ENCODE measurements at places on chromosomes 1 and 21. TPM values are rescaled to one million over a fixed set of nuclear protein-coding genes. Genes with fewer than 3 reads are reported as not detected.

LIN9 gene
- total RNA-seq: 11.3 TPM

BCAR3 gene
- total RNA-seq: 14.5 TPM

FAM151A gene
- not detected for total RNA-seq

SLC44A3 gene
- total RNA-seq: 5.6 TPM

JAM2 gene
- total RNA-seq: 55.3 TPM

GUCA2A gene
- not detected for total RNA-seq

CA6 gene
- total RNA-seq: not detected

IVL gene
- 0.44 TPM for total RNA-seq

PLA2G2C gene
- not detected for total RNA-seq

IGSF9 gene
- total RNA-seq: 63.3 TPM

SYT2 gene
- 3.6 TPM for total RNA-seq

SLC26A9 gene
- total RNA-seq: not detected

NCF2 gene
- 8.9 TPM for total RNA-seq

RGS2 gene
- 67.5 TPM for total RNA-seq

RFX5 gene
- 34.7 TPM for total RNA-seq

Data from camera-type eye (tissue), 1 donor.